Stimulated activated CD8-positive, alpha-beta memory T cell treated with anti-CD3 and anti-CD28 coated beads, Interleukin-4, amount 100 ng/mL, for 1 hour (primary cell): ENCODE measurements at places on chromosomes 13 and 19.

- DNase-seq = no peak
Observed at GRCh38 chr19:49417088-49417487, 6.2 kb downstream of the PTH2 start.

DNA sequence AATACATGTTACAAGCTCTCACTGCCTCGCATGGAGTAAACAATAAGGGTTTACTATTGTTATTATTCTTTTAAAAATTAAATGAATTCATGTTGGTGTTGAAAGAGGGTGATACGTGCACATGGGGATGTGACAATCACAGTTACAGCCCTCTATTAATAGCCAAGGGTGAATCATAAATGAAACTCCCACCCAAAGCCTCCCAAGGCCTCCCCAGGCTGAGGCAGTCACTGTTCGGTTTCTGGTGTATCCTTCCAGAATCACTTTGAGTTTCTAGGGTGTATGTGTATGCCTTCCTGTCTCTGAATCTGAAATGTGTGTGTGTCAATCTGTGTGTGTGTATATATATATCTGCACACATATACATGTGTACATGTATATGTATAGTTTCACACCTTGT lies 73.4 kb downstream of the AKAP11 start:
- DNase-seq = no peak

GRCh38 chr13:45349438-45349837 lies 8.5 kb upstream of the TPT1 start:
- DNase-seq = no peak

DNA sequence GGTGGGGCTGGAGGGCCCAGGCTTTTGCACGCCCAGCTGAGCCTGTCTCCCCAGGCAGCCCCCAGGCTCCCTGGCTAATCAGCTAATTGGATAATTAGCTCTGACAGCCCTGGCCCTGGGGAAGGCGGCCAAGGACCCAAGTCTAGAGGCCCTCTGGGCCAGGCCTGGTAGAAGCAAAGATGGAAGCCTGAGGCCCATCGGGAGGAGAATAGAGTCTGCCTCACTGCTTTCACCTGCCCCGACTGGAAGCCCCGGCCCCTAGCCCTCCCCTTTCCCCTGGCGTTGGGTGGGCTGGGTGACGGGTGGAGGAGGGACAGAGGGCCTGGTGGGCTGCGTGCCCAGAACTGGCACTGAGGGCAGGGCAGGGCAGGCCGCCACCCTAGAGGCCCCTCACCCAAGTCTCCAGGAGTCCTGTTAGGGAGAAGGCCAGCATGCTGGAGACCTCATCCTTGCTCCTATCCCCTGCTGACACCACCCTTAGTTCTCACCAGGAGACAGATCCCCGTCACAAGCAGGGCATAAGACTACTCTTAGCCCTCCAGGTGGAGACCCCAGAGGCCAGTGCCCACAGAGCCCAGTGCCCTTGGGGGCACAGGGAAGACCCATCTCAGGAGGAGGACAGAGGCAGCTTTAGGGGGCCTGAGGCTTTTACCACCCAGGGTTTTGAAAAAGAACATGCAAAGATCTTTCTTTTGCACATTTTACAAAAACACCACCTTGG lies 12.0 kb downstream of the LYL1 start:
- DNase-seq = no peak

DNA sequence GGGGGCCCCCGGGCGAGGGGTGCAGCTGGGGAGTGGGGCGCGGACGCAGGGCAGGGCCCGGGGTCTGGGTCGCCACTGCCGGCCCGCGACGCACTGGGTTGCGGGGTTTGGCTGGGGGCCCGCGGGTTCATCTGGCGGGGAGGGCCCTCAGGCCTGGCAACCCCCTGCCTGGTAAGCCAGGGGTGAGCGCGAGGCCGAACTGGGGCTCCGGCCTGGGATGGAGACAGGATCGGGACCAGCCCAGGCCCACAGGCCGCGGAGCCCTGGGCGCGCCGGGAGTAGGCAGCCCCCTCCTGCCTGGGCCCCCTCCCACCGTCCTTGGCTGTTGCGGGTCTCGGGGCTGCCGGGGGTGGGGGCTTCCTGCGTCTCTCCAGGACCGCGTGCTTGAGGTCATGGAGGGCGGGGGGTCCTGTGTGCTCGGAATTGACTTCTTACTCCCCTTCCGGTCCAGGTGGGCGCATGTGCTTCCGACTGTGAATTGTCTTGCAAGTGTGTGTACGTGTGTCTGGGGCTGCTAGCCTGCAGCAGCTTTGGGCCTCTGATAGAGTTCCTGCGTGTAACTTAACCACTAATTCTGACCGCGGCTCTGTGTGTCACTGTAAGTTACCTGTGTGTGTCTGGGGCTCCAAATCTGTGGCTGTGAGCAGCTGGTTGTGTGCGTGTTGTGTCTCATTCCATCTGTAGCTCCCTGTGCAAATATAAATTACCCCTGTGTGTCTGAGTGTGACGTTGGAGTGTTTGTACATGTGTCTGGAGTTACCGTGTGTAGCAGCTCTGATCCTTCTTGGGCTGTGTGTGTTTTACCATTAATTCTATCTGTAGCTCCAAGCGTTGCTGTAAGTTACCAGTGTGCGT lies 751 bp downstream of the GRAMD1A start:
- no peak for DNase-seq

DNA sequence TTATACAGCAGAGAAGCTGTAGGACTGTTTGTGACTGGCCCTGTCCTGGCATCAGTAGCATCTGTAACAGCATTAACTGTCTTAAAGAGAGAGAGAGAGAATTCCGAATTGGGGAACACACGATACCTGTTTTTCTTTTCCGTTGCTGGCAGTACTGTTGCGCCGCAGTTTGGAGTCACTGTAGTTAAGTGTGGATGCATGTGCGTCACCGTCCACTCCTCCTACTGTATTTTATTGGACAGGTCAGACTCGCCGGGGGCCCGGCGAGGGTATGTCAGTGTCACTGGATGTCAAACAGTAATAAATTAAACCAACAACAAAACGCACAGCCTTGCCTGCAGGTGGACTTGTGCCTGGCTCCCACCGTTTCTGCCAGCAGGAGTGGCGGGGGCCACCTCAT lies 27.3 kb upstream of the LDLR start:
- DNase-seq = no peak
